ENCODE measurements at places on chromosomes 1 and 21.

GRCh38 chr1:85283475-85284199 lies 7.2 kb upstream of the BCL10 start:
- peak; percentile 81 for DNase-seq

- no peak for DNase-seq
Measured at GRCh38 chr1:233614743-233615521, 1.0 kb downstream of the KCNK1 start.

DNA sequence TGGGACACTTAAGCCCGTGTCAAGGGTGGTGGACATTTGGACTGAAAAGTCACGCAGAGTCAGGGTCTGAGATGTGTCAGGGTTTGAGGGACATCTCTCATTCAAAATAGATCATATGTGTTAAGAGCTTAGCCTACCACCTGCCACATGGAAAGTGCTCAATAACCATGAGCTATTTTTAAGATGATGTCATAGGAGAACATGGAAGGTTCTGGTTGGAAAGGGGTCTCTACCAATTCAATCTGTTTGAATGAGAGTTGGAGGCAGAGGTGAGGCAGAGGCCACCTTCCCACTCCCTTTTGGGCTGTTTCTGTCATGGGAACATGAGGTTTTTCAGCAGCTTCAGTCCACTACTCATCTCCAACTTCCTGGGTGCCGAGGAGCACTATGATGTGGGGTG lies 239.9 kb downstream of the GRIK3 start:
- DNase-seq = no peak

DNA sequence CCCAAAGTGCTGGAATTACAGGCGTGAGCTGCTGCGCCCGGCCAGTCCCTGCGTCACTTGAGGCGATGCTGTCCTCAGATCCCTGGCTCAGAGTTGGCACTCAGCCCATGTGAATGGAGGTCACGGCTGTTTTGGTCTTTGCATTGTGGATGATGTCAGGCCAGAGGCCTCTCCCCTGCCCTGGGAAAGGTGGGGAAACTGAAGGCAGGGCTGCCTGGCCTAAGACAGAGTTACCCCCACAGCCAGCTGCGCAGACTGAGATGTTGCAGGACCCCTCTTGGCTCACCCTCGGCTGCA lies 821 bp downstream of the MASP2 start:
- DNase-seq = peak; percentile 43

DNA sequence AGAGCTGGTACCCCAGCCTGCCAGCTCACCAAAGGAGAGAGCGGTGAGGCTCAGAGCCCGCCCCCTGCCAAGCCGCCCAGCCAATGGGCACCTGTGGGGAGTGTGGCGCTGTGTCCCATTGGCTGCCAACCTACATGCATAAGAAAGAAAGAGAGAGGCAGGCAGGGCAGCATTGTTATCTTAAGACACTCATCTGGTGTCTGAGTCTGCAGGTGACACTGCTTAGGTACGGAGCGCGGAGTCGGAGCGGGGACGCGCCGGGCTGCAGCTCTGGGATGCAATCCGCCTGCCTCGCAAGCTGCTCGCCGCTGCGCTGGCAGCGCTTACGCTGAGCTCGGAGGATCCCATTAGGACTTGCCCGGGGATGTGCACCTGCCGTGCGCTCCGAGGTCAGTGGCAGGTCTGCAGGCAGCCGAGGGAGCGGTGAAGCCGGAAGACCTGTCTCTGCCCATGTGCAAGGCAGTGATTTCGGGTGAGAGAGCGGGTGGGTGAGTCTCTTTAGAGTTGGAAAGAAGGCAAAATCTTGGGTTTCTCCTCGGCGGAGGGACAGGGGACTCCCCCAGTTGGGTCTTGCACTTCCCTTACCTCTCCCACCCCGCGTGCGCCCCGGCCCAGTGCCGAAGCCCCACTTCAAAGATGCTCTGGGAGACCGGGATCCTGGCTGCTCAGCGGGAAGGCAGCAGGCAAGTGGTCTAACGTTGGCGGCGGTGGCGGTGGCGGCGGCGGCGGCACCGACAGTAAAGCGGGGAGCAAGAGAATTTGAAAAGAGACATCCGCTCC lies at the start of gene BRINP2:
BRINP2 (plus strand) TSS at position 203 of the 780 bp plus-strand sequence. CDS start 58,919 bp downstream, outside the sequence.
- DNase-seq = no peak

GRCh38 chr1:16334655-16335340 lies 17.5 kb downstream of the FBXO42 start:
- DNase-seq = no peak

- DNase-seq = no peak
Measured at GRCh38 chr1:67190410-67190809, 24.2 kb downstream of the IL23R start.

Data from Peyer's patch (tissue), 4 donors.